Left ventricle myocardium inferior (tissue), 1 donor: ENCODE measurements at places on chromosomes 2 and 18. TPM values are rescaled to one million over a fixed set of nuclear protein-coding genes. Genes with fewer than 3 reads are reported as not detected.

The TUBA4B gene
- total RNA-seq, result not detected

The VWA3B gene
- 0.52 TPM for total RNA-seq

The UGT1A3 gene
- not detected for total RNA-seq

DNA sequence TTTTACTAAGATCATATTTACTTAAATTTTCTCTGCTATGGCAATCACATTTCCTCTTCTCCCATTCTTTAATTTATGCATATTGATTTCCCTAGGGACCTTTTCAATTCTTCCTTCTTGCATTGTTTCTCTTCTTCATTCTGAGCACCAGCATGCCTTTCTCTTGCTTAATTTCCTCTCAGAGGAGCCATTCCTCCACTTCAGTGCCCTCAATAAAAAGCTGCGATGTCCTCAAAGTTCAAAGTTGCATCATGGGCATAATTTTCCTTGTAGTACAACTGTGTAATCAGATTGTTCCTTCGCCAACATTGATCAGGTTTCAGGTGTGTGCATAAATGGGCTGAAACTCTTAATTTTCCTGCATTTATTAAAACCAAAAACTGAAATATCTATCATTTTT is 21.8 kb upstream of the CD226 start:
- DNase-seq, result no peak

GRCh38 chr2:169091256-169091655 is 21.9 kb downstream of the DHRS9 start:
- no peak for DNase-seq

- DNase-seq, result no peak
Observed at GRCh38 chr2:111670776-111671175, 213.2 kb downstream of the ANAPC1 start.

- no peak for DNase-seq
Observed at GRCh38 chr2:141590620-141591019, 540.2 kb downstream of the LRP1B start.

- no peak for DNase-seq
Observed at GRCh38 chr2:125562924-125563323, 1093.0 kb upstream of the GYPC start.

GRCh38 chr2:70855667-70856066 is 20.1 kb upstream of the CD207 start:
- no peak for DNase-seq

GRCh38 chr2:66428986-66429612 is 5.8 kb upstream of the MEIS1 start:
- DNase-seq, result no peak

DNA sequence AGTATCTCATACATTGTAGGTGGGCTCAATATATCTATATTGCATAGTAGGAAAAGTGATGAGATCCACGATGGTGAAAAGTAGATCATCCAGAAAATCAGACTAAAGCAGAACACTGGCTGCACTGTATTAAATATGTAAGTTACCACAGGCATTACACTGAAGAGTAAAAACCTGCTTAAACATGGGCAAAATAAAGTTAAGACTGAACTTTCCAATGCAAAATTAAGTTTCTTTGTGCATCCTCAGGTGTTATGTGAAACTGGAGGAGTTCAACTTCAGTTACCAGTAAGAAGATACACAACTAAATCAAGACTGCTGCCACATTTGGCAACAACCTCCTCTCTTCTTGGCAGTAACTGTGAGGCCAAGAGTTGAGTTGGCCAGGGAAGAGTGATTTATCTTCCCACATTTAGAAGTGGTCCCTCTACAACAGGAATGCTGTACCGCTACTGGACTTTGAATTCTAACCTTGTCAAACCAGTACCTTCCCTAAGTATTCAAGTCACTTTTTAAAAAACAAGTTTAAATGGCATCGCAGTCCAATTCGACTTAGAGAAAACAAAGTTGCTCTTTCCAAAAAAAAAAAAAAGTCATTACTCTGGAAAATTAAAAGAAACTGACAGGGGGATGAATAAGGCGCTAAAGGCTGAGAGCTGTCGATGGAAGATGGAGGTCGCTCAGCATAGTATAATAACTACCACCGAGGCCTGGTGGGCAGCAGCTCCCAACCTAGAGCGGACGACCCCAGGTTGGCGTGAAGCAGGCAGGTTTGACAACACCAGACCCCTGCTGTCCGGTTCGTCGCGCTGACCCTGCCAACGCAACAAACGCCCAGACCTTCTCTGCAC is 1.1 kb downstream of the MAP4K3 start:
- DNase-seq, result no peak
